Activated CD8-positive, alpha-beta memory T cell treated with anti-CD3 and anti-CD28 coated beads for 48 hours (primary cell): ENCODE measurements at places on chromosomes 3 and 15.

DNA sequence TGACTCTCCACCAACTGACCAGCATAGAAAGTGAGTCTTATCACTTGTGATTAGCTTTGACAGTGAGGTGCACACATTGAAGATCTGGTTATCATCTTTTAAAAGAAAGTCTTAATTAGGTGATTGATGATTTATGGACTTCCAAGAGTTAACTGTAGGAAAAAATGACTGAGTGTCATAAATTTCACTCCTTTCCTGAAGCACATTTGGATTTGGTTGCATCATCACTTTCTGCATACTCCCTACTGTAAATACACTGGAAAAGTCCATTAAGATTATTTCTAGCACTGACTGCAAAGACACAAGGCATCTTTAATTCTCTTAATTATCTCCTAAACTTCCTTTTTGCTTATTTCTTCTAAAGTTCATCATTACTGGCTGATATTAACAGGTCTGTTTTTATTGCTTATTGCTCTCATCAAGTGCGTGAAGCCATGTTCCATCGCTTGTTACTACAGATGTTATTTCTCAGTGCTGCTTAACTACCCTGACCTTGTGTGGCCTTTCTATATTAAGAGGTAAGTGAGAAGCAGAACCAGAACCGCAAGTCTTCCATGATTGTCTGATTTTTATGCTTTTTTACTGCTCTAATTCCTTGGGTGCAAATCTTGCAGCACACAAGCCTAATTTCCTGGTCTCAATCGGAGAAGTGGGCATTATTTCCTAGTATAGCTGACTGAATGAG, 153.2 kb downstream of the MEIS2 start:
- no peak for DNase-seq

DNA sequence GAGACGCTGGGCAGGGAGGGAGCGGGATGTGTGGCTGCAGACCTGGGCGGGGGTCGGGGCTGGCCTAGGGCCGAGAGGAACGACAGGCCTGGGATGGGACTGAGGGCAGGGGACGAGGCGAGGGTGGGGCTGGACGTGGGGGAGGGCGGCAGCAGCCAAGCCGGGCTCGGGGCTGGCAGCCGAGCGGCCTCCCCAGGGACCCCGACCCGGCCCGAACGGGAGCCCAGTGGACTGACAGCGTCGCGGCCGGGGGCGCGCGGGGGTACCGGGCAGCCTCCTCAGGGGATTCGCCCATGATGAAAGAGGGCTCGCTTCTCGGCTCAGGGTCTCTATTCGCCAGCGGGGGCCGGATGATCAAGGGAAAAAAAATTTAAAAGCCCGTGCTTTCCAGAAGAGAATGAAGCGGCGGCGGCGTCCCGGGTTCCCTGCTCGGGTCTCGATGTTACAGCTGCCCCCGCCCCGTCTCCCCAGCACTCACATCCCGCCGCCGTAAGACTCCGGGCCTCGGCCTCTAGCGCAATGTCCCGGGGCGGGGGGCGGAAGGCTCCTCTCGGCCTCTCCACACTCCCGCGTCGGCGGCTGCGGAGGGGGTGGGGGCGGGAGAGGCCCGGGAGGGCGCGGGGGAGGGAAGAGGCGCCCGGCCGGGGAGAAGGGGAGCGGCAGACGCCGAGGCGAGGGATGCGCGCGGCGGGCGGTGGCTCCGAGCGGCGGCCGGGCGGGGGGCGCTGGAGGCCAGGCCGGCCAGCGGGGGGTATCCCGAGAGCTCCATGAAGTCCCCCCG, 4.3 kb downstream of the PTH1R start:
- DNase-seq, result no peak

DNA sequence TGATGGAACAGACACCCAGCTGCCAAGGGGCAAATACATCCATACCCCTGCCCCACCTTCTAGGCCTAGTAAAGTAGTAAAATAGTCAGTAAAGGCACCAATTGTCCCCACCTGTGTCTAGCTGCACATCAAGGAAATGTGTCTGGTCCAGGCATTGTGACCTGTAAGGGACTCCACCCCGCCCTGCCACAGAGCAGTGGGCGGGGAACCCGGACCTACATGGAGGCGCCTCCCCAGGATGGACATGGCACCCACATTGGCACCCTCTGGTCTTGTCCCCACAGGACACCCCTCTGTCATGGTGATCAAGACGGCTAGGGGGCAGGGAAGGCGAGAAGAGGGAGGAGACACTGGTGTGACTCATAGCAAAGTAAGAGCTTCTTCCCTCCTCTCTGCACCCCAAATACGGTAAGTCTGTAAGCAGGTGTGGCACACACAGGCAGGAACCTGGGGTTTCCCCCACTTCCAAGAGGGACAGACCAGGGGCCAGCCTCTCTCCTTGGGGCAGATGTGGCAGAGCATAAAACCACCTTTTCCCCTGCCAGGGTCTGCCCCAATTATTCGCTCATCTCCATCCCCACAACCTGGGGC, 13.5 kb upstream of the LINGO1 start:
- DNase-seq, result no peak

GRCh38 chr15:23395030-23395692, 40.6 kb downstream of the GOLGA8S start:
- DNase-seq, result no peak

DNA sequence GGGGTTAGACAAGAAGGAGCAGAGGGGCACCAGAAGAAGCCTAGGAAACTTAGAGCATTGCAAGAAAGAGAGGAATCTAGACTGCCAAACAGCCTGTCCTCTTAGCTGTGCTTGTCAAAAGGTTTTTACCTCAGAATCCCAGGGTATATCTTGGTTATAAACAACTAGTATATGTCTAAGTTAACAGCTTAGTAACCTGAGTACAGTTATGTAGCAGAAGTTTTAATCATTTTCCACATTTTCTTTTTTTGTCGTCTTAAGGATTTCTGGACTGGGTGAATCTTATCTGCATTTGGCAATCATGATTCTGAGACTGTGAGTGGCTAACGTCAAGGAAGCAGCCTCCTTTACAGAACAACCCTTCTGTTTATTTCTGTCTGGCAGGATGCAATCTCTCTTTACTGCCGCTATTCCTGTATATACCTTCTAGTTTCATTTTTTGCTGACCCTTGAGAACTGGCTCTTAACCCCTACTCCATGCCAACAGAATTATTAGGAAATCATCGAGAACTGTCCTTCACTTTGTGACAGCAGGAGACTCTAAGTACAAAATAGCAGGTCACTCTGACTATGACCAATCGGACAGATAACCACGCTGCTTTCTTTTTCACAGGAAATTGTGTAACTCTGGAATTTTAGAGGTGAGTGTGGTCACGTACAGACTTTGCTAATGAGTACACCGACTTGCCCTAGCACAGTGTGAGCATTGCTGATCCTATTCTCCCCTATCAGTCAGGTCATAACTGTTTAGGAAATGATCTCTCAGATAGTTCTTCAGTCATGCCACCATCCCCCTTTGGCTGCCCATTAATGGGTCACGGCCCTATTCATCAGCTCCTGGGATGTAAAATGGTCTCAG, 3.3 kb upstream of the CP start:
- no peak for DNase-seq

- no peak for DNase-seq
These were observed 10.6 kb upstream of the ACAN start for GRCh38 chr15:88792342-88793282.

DNA sequence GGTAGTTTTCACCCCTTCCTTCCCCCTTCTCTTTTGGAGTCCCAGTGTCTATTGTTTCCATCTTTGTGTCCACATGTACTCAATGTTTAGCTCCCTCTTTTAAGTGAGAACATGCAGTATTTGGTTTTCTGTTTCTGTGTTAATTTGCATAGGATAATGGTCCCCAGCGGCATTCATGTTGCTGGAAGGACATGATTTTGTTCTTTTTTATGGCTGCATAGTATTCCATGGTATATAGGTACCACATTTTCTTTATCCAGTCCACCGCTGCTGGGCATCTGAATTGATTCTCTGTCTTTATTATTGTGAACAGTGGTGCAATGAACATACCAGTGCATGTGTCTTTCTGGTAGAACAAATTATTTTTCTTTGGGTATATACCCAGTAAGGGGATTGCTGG, 7.7 kb upstream of the HDGFL3 start:
- no peak for DNase-seq

DNA sequence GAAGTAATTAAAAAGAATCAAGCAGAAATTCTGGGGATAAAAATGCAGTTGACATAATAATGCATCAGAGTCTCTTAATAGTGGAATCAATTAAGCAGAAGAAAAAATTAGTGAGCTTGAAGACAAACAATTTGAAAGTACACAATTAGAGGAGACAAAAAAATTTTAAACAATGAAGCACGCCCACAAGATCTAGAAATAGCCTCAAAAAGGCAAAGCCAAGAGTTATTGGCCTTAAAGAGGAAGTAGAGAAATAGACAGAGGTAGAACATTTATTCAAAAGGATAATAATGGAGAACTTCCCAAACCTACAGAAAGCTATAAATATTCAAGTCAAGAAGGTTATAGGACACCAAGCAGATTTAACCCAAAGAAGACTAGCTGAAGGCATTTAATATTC, 113.3 kb downstream of the TBC1D2B start:
- no peak for DNase-seq

- no peak for DNase-seq
These were observed 656.3 kb downstream of the RBMS3 start for GRCh38 chr3:29937185-29937584.

- DNase-seq, result no peak
These were observed 202.6 kb downstream of the UACA start for GRCh38 chr15:70560617-70561328.

DNA sequence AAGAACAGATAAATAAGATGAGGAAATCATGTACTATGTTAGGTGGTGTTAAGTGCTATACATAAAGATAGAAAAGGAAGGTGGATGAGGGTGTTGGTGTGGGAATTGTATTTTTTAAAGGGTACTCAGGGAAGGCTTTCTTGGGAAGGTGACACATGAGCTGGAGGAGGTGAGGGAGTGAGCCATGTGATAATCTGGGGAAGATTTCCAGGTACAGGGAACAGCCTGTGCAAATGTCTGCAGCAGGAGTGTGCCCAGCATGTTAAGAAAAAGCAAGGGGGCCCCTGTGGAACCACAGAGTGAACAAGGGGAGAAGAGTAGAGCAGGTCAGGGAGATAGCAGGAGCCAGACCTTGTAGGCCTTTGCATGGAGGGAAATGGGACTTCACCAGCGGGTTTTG, 175.6 kb downstream of the SSR3 start:
- DNase-seq, result no peak

DNA sequence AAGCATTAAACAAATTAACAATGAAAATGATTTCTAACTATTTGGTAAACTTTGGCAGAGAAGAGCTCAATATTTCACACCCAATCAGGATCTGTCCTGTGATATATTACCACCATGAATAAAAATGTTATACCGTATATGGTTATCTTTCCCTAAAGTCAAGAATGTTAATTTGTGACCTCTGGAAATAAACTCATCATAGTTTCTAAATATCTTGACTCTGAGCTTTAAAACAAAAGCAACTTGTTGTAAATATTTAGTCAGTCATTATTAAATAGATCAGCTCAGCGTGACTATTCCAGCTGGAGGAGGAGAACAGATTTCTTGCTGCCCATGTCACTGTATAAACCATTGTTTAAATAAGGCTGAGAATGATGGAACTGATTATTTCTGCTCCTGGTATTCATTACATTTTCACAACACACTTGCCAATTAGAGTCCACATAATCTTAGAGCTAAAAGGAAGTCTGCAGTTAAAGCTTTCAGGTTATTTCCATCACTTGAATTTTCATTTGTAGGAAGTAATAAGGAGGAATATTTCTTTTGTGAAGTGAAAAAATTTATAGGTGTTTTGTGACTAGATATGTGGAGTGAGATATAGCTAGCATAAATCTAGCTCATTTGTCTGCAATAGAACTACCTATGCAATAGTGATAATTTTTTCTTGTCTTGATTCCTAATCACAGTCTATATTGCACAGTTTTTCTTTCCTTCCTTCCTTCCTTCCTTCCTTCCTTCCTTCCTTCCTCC, 106.5 kb upstream of the P2RY1 start:
- no peak for DNase-seq
